NCI-H2081 (cell line): ENCODE measurements at places on chromosomes 3 and 15.
A peak's percentile ranks its signal among the peaks of the same experiment; 100 is the strongest.

GRCh38 chr3:180926526-180926925, 14.1 kb downstream of the FXR1 start:
- DNase-seq: no peak

DNA sequence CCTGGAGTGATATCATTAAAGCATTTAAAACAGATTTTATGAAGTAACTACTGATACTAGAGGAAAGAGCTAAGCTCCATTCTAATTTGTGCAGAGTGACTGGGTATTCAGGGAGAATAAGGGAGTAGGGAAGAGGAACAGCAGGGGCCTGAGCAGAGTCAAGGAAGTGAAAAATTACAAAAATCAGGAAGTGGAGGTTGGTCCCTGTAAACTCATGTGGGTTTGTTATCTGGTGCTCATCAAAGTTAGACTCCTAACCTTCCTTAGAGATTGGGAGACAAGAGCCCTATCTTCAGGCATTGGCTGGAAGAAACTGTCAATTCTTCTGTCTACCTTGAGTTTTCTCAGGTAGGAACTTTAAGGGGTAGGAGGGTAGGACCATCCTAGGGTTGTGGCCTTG, 82.5 kb downstream of the NEK11 start:
- DNase-seq: no peak

GRCh38 chr3:9946112-9947024, 5.8 kb downstream of the PRRT3 start:
- DNase-seq: peak; percentile 87

- DNase-seq: no peak
Measured at GRCh38 chr3:31268868-31269267, 263.9 kb upstream of the STT3B start.

DNA sequence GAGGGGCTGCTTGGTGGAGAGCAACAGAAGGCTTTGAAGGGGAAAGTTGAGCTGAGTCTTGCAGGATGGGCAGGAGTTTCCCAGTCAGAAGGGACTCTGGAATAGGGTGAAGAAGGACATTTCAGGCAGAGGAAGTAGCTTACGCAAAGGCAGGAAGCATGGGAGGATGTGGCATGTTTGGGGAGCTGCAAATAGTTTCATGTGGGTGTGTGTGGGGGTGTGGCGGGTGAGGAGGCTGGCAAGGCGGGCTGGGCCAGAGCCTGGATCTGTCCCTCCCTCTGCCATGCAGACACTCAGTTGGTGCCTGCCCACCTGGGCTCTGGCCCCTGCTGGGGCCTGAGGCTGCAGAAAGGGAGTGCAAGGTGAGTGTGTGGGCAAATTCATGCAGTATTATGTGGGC, 10.4 kb downstream of the TEX264 start:
- DNase-seq: no peak

DNA sequence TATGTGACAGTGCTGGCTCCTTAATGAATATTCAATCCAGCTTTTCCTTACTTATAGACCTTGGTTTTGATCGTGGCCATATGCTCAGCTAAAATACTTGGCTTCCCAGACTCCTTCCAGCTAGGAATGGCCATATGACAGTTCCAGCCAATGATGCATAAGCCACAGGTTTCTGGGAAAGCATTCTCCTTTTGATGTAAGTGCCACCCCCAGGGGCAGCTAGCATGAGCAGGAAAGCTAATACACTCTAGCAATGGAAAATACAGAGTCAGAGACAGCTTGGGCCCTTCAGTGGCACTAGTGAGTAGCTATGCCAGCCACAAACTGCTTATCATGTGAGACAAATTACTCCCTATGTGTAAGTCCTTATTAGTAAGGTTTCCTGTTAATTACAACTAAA, 26.7 kb downstream of the TBC1D2B start:
- DNase-seq: no peak

DNA sequence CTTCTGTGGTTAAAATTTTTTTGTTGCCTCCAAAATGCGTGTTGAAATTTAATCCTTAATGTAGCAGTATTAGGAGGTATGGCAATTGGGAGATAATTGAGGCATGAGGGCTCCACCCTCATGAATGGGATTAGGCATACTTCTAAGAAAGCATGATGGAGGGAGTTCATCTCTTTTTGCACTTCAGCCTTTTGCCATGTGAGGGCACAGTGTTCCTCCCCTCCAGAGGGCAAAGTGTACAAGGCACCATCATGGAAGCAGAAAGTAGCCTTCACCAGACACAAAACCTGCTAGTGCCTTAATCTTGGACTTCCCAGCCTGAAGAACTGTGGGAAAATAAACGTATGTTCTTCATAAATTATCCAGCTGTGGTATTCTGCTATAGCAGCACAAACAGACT, 429.5 kb downstream of the ZIC1 start:
- DNase-seq: no peak

GRCh38 chr3:156360083-156360482, 194.8 kb downstream of the SSR3 start:
- DNase-seq: no peak

DNA sequence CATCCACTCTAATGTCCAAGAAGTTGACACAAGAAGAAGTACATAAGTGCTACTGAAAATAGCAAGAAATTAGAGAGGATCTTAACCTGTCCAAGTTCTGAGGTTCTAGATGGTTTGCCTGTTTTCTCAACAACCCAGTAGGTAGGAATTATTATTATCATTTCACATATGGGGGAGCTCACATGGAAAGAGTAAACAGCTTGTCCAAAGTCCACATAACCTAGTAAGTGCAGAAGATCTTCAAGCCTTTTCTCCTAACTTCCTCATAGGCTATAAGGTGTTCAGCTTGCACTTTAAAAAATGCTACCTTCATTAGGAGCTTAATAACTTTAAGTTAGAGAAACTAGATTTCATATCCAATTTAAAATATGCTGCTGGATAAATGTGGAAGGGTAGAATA, 3.0 kb downstream of the SLC2A2 start:
- DNase-seq: no peak

GRCh38 chr3:79047581-79047980, 720.2 kb downstream of the ROBO1 start:
- DNase-seq: no peak

DNA sequence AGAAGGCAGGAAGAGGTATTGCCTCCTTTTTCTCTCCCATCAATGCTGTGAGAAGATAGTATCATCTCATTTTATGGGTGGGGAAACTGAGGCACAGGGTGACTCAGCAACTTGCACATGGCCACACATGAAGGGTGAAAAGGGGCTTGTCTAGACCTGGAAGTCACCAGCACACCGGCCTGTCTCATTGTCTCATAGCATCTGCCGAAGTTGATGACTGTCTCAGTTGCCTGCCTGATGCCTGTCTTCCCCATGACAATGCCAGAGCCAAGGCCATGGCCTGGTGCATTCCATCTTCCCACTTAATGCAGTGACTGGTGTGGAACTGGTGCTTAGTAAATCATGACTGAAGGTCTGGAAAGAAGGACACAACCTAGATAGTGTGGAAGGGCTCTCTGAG, 27.9 kb upstream of the PRR23E start:
- DNase-seq: no peak

DNA sequence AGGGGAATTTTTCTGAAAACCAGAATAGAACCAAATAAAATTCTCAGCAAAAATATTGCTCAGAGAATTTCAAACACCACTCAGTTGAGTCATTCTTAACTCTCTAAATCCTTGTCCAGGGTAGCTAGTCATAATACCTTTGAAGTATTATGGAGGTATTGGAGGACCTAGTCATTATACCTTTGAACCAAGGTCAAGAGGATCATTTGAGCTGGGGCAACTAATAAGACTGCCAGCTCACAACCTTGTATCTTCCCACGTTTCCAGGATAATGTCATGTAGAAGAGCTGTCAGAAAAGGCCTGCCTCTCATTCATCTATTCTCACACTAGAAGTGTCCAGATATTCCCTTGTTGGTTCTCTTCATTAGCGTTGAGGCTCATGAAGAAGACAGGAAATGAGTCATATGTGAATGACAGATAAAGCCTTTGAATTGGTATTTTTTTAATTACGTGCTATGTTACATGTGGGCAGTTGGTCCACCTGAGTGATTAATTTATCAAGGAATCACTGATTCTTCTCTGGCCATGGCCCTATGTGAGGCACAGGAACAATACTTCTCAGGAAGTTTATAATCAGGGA, 48.3 kb downstream of the TOPAZ1 start:
- no peak for DNase-seq

- DNase-seq: peak; percentile 7
Measured at GRCh38 chr3:132346841-132347736, 29.9 kb downstream of the ACP3 start.

DNA sequence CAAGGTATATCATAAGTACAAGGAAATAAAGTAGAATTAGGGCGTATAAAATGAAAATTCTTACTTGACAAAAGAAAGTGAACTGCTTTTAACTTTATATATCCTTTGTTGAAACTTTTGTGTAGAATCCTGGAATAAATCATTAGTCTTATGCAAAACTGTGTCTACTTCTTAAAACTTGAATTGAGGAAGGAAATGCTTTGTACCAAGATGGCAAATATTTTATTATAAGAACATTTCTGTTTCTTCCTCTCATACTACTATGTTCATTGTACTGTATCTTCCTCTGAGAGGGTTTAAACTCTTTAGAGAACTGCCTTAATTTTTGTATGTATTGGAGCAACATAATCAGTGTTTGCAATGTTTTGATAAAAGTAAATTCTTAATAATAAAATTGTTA, 42.0 kb downstream of the RASA2 start:
- no peak for DNase-seq

DNA sequence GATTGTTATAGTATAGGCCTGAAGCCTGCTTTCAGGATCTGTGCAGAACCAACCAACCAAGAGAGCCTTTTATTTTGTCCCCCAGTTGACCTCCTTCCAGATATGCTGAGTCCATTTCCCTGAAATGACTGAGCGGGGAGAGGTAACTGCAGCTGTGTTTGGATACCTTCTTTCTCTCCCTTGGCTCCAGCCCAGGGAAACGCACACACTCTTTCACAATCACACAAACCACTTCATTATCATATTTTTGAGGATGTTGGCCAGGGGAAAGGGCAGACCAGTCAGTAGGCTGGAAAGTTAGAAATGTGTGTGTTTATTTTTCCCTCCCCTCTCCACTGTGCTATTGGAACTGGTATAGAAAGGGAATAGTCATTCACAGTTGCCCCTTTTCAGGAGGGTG, 417.7 kb upstream of the TBL1XR1 start:
- DNase-seq: peak; percentile 95

DNA sequence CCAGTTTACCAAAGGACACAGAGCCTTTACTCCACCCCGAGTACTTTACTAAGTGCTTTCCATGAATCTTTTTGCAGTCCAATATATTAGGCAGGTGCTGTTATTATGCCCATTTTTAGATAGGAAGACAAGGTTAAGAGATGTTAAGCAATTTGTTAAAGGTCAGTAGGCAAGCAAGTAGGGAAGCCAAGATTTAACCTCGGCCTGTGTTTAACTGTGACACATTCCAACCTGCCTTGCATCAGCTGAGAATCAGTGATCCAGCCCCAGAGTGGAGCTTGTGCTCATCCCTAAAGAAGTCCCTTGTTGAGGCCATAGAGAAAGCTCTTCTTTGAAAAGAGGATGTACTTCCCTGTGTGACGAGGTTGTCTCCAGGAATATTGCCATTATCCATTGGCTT, 51.3 kb upstream of the C15orf61 start:
- no peak for DNase-seq

GRCh38 chr3:130850044-130850797, 43.7 kb upstream of the ATP2C1 start:
- DNase-seq: no peak

DNA sequence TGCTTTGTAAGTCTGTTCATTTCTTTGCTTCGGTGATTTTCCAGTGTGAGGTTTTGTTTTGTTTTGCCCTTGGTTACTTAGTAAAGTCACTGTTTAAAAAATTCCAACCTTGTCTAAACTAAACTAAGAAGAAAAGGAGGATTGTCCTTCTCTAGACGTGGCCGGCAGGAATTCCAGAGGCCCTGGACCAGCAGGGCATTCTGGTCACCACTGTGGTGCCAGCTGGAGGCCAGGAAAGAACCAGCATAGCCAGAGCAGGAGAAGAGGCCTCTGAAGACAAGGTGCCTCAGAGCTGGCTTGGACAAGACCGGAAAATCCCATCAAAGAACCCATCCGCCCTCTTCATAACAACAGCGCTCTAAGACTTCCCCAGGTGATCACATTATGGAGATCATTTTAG, 8.2 kb downstream of the PLOD2 start:
- no peak for DNase-seq

DNA sequence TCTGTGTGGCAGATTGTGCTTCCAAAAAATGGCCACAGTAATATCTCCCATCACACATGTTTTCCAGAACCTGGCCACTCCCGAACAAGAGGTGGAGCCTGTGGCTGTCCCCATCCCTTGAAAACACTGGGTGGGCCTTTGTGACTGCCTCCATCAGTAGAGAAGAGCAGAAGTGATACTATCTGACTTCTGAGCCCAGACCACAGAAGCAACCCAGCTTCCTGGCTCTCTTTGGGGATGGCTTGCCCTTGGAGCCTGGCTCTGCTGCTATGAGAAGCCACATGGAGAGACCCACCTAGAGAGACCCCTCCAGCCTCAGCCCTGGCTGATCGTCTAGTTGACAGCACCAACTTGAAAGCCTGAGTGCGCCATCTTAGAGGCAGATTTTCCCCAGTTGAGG, 39.8 kb upstream of the CMTM8 start:
- no peak for DNase-seq

DNA sequence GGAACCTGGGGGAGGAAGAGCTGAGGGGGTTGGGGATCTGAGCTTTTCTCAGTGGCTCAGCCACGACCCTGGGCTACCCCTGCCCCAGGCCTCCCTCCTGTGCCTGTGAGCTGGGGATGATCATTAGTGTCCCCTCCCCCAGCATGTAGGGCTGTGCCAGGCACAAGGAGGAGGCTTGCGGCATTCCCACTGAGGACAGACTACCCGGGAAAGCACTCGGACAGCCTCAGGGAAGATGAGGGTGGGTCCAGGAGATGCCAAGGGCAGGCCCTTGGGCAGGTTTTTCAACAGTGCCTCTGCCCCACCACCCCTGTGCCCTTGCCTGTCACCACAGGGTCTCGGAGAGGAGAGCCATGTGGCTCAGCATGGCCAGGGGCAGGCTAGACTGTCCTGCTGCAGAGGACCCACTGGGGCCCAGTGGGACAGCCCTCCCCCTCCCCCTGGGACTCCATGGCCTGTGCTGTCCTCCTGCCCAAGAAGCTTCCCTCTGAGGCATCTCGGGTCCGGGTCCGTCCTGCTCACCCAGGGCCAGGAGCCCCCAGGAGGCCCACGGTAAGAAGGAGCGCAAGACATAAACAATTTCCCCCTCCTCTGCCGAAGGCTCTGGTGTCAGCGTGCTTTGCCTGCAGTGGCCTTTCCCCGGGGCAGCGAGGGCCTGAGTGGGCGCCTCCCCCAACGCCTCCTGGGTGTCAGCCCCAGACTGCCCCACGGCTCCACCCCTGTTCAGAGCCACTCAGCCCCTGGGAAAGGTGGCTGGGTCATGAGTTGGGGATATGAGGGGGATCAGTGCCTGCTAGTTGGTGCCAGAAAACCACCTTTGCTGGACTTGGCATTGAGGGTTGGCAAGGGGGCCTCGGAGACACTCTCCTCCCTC, 192.5 kb downstream of the GOLGA6L6 start:
- no peak for DNase-seq

DNA sequence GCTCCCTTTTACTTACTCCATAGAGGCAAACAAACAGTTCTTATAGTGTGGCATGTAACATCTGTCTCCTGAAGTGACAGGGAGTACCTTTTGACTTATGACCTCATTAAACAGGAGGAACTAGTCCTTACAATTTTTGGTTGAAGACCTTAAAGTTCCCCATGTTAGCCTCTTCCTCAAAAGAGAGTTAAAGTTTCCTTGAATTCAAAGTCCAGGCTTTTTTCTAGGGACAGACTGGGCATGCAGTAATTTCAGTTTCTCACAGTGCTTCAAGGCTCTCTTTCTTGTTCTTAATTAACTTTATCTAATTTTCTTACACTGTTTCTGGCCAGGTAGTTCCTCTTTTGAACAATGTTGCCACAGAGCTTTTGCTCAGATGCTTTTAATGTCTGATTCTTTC, 12.1 kb downstream of the GOLM2 start:
- DNase-seq: no peak
